ENCODE measurements at places on chromosomes 1 and 21. TPM values are rescaled to one million over a fixed set of nuclear protein-coding genes. Genes with fewer than 3 reads are reported as not detected.

DNA sequence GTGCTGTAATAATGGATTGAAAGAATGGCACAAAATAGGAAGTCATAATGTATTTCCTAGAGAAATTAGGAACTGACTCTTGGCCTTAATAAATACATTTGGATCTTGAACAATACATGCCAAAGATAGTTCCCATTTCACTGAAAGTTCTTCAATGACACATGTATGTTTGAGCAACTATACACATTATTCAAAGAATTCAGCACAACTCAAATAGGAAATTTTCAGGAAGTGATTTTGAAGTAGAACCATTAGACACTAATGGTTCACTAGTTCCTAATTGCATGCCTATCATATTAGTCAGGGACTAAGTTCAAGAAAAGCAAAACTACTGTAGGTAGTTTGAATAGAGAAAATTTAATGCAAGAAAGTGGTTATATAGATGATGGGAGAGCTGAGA lies 404.7 kb downstream of the LMO4 start:
- DNase-seq = no peak

GRCh38 chr1:97630948-97631347 lies 289.9 kb downstream of the DPYD start:
- DNase-seq = peak; percentile 45

GRCh38 chr1:29761159-29761928 lies 525.0 kb downstream of the PTPRU start:
- no peak for DNase-seq

DNA sequence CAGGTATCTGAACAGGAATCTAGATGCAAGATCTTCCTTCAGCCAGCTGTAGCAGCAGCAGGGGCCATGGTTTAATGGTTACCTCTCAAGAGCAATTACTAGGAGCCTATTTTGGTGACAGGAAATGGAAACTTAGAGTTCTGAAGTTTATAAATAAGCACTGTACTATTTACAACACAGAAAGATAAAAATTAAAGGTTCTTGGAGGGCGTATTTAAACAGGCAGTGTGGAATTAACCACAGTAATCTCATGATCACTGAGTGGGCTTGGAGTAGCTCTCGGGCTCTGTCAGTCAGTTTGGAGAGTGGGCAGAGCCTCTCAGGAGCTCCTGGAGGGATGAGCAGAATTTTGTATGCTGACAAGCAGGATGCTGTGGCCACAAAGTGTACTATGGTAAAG lies 10.2 kb upstream of the FCRL5 start:
- DNase-seq = no peak

GRCh38 chr1:161728376-161729226 lies 7.3 kb downstream of the FCRLB start:
- no peak for DNase-seq

The TTC22 gene
- not detected for total RNA-seq

The PROX1 gene
- 1.5 TPM for total RNA-seq

The TCP10L gene
- 2.9 TPM for total RNA-seq

The PLEKHG5 gene
- 8.1 TPM for total RNA-seq
